Myometrial cell (primary cell): ENCODE measurements at places on chromosomes 3 and 15. TPM values are rescaled to one million over a fixed set of nuclear protein-coding genes. Genes with fewer than 3 reads are reported as not detected.

MYL3 gene
- not detected in 2 replicates for total RNA-seq

LRCH3 gene
- total RNA-seq: 15.0 and 17.9 TPM in 2 replicates

CHRM5 gene
- not detected in 2 replicates for total RNA-seq

PLSCR5 gene
- not detected in 2 replicates for total RNA-seq

IFT57 gene
- 49.1 and 84.2 TPM in 2 replicates for total RNA-seq

ACKR2 gene
- under 0.01 TPM in 1 of 2 replicates, not detected in the other for total RNA-seq

PLSCR2 gene
- 0.18 TPM in 1 of 2 replicates, not detected in the other for total RNA-seq

MOBP gene
- total RNA-seq: not detected in 2 replicates

LDHAL6B gene
- total RNA-seq: not detected in 2 replicates

OIP5 gene
- total RNA-seq: 15.2 and 23.1 TPM in 2 replicates

CLEC3B gene
- total RNA-seq: 2.3 and 7.2 TPM in 2 replicates

GMPS gene
- total RNA-seq: 40.9 and 63.3 TPM in 2 replicates

RAD51 gene
- 5.5 and 6.3 TPM in 2 replicates for total RNA-seq

SHQ1 gene
- total RNA-seq: 15.1 and 17.3 TPM in 2 replicates

ZPLD1 gene
- total RNA-seq: not detected in 2 replicates

TMEM202 gene
- not detected in 2 replicates for total RNA-seq
